ENCODE measurements at places on chromosomes 1 and 21. TPM values are rescaled to one million over a fixed set of nuclear protein-coding genes. Genes with fewer than 3 reads are reported as not detected.

GRCh38 chr1:39892601-39893595 is 8.8 kb downstream of the MYCL start:
- peaks cover 16% of the 10 kb centered on the region for H3K27me3 ChIP-seq
- H3K4me1 ChIP-seq, result no peaks in the 10 kb centered on the region
- no peak for DNase-seq
- no peak overlapping the region for H3K27ac ChIP-seq
- H3K36me3 ChIP-seq, result no peaks in the 10 kb centered on the region

RNF223 gene
- not detected for total RNA-seq

CCDC27 gene
- not detected for total RNA-seq

OR2L2 gene
- total RNA-seq, result 0.35 TPM

PER3 gene
- total RNA-seq, result 14.1 TPM

TIE1 gene
- total RNA-seq, result 1.3 TPM
